ENCODE measurements at places on chromosomes 3 and 15. TPM values are rescaled to one million over a fixed set of nuclear protein-coding genes. Genes with fewer than 3 reads are reported as not detected.

DNA sequence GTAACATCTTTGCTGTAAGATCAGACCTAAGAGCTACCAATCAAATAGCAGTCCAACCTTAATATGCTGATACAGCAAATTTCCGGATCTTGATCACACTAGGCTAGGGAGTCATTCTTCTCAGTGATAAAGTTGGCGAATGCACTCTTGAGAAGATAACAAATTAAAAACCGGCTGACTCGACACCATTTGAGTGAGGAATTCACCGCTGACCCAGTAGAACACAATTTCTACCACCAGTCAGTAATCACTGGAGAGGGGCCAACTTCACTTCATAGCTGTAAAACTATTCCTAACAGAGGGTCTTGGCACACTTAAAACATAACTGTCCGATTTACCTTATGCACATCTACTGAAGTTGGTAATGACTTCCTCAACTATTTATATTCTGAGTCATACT is 47.2 kb downstream of the MEIS2 start:
- DNase-seq: no peak

- no peak for DNase-seq
Measured at GRCh38 chr3:166367947-166368533, 530.8 kb upstream of the BCHE start.

DNA sequence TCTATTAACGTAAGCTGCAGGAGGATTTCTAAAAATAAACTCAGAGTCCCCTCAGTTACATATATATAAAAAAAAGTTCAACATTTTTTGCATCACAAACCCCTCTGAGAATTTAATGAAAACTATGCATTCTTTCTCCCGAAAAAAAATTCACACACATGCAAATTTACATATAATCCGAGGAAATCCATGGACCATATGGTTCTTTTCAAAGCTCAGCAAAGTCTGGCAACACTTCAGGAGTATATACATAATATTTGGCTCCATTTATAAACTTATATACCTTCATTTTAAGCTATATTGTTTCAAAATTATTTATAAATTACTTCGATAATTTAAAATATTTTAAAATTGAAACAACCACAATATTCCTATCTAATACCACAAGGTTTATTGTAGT is 140.7 kb upstream of the PLXND1 start:
- DNase-seq: no peak

- no peak for DNase-seq
Measured at GRCh38 chr3:154178172-154178571, 57.0 kb downstream of the ARHGEF26 start.

DNA sequence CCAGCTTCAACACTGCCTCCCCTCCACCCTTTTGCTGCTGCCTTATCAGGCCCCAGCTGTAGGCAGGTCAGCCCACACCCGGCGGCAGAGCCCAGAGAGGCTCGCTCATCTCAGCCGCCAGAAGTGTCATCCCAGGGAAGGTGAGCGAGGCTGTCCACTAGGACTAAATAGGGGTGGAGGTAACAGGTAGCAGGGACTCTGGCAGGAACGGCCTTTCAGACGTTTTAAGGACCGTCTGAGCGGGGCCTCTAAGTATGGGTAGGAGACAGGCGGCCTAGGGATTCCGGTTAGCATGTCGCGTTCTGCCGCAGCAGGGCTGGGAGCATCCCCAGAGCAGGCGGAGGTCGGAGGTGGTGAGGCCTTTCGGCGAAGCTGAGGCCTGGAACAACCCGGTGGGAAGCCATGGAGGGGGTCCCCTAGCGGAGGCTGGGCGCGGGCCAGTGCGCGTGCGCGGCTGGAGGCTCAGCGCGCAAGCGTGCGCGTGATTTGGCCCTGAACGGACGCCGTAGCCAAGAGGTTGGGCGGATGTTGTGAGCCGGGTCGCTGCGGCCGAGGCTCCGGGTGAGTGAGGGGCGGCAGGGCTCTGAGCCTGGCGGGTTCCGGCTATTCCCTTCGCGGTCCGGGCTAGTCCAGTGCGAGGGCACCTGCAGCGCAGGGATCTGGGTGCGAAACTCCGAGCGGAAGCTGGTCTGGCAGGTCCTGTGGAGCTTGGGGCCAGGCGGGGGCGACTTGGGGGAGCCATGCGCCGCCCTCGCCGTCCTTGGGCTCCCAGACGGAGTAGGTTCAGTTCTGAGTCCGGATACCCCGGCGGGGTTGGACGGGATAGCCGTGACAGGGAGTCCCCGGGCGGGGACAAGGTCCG is at the start of the genes MST1 and RNF123:
MST1 (minus strand) TSS at position 429 of the 862 bp plus-strand sequence. CDS start 783 bp downstream, outside the sequence.
RNF123 (plus strand) TSS at position 512 of the 862 bp plus-strand sequence. CDS start 1,609 bp downstream, outside the sequence.
- no peak for DNase-seq

- no peak for DNase-seq
Measured at GRCh38 chr3:169034401-169034800, 629.1 kb downstream of the MECOM start.

DNA sequence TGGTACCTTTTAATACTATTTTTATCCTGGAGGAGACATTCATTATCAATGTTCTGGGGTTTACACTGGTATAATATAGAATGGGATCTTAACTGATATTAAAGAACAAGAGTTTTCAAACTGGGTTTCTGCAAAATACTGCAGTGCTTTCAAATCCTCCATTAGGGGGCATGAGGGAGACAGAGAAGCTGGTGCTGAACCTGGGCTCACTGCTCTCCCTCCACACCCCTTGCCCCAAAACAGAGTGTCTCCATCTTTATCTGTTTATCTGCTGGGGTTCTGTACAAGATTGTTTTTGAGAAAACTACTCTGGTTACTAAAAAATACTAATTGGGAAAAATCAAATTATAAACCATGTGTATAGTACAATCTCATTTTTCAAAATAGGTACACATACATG is 41.7 kb downstream of the CADPS start:
- DNase-seq: no peak

CFAP44 gene
- 8.1 TPM for total RNA-seq

- no peak for DNase-seq
Measured at GRCh38 chr3:59821274-59821673, 771.4 kb upstream of the CFAP20DC start.

ACAD11 gene
- total RNA-seq: 26.5 TPM

- no peak for DNase-seq
Measured at GRCh38 chr3:20055842-20056241, 15.6 kb downstream of the KAT2B start.

DNA sequence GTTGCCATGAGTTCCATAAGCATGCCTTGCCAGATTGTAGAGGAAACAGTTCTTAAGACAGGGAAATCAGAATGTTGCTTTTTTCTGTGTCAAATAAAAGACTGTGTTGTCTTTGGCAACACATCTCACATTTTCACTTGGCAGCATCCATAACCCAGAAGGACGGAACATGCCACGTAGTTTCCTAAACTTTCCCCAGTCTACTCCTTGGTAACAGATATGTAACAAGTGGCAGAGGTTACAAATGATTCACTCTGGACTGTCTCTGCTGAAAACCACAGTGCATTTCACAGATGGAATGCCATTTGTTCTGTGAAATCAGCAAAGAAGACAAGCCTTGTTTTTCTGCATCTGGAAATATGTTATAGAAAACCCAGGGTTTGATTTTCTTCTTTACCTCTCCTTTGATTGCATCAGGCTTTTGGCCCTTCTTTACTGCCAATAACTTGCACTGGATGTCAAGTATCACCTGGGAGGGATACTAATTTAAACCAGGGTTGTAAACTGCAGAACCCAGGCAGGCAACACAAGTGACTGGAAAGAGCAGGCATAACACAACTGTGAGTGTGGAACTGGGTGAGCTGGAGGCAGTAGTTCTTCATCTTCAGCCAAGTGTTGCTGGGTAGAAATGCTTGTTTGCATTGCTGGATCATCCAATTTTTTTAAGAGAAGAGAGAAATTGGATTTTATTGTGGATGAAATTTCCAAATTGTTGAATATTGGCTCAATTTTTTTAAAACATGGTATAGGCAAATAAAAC is 124.4 kb upstream of the FOXB1 start:
- DNase-seq: no peak

ETV5 gene
- 18.4 TPM for total RNA-seq

GP9 gene
- total RNA-seq: not detected

NLGN1 gene
- 4.7 TPM for total RNA-seq

- no peak for DNase-seq
Measured at GRCh38 chr15:74383695-74384565, 16.5 kb upstream of the CYP11A1 start.

GRCh38 chr3:182501856-182502255 is 291.4 kb upstream of the ATP11B start:
- DNase-seq: no peak

CCDC54 gene
- total RNA-seq: not detected

CCDC191 gene
- 8.6 TPM for total RNA-seq

- DNase-seq: no peak
Measured at GRCh38 chr3:89948008-89948407, 840.6 kb downstream of the EPHA3 start.

HCLS1 gene
- total RNA-seq: 35.4 TPM

DNA sequence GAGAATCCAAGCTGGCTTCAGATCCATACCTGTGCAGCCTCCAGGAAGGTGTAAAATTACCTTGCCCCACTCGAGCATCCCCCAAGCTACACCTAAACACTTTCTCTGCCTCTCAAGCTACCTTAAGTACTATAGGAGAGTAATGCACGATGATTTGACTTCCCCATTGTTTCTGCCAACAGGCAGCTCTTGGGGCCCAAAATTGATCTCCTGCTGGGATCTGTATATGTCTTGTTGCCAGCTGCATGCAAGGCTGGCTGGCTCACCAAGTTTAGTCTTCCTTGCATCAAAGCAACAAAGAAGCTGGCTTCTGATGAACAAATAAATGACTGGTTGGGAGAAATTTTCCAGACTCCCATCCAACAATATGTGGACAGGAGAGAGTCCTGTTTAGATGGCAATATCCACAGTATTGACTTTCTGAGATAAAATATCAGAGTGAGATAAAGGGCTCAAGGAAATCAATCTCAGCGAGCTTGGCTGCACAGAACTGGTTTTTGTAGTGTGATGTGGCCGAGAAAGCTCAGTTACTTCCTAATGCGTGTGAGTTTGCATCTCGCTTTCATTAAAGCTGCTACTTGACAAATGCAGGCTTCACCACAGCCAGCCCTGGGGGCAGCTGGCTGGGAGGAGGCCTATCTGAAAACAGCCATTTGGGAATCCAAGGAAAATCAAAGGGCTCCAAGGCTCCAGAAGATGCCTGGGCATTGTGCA is 140.7 kb downstream of the MINAR1 start:
- no peak for DNase-seq

GRCh38 chr15:48250640-48251076 is 44.6 kb downstream of the SLC12A1 start:
- no peak for DNase-seq

TM2D3 gene
- total RNA-seq: 39.0 TPM

- no peak for DNase-seq
Measured at GRCh38 chr3:42975456-42975855, 3.7 kb upstream of the GASK1A start.

IP6K1 gene
- total RNA-seq: 46.2 TPM
